Omental fat pad (tissue), 4 donors: ENCODE measurements at places on chromosomes 11 and 22.

GRCh38 chr11:20605602-20606091, 6.2 kb downstream of the SLC6A5 start:
- no peak for DNase-seq

DNA sequence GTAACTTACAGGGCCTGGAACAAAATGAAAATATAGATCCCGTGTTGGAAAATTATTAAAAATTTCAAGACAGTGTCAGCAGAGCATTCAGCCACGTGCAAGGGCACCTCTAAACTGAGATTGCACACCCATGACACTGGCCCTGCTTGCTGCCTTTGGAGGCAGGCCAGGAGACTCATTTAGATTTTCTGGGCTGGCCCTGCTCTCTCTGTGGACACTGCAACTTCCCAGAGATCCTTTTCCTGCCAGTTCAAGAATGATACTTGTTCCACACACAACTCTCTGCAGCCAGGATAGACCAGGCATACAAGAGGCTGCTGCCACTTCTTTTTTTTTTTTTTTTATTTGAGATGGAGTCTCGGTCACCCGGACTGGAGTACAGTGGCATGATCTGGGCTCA, 56.7 kb upstream of the PTPRJ start:
- DNase-seq, result no peak

GRCh38 chr22:45212992-45213751, 27.5 kb downstream of the KIAA0930 start:
- no peak for DNase-seq

DNA sequence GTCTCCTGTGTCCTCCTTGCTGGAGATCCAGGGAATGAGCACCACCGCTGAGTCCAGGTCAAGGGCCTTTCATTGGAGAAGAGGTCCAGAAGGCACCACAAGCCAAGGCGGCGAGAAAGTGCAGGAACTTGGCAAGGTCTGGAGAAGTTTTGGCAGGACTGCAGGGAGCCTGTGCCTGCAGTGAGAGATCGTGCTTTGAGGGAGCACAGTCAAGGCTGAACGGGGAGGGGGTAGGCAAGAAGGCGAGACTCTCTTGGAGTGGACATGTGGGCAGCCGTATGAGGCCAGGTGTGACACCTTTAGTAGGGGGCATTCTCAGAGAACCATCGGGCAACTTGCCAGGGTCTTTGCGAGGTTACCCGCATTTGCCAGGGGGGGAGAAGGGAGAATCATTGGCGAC, 30.5 kb downstream of the LRRC10B start:
- no peak for DNase-seq

DNA sequence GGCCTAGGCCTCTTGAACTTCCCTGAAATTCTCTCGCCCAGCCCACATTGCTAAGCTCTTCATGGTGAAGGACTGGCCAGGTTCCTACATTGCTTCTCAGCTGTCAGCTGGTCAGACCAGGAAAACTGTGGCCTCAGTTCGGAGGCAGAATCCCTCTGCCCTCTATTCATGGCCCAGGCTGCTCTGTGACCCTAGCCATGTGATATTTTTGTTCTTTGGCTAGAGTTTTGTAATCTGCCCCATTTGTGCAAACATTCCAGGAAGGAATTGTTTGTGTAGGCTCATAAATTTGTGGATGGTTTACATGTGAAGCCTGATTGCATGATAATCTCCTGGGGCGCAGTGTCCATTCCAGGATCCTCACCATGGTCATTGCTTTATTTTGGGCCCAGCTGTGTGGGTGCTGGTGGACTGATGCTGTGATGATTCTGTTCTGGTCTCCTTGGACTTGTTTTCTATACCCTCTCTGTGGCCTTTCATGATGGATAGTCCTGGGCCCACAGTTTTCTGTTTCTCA, 149.1 kb upstream of the E2F8 start:
- no peak for DNase-seq

GRCh38 chr11:120168960-120169681, 31.2 kb upstream of the TRIM29 start:
- DNase-seq, result peak; percentile 27

- no peak for DNase-seq
Measured at GRCh38 chr11:11568651-11569229, 53.1 kb downstream of the GALNT18 start.

GRCh38 chr11:121958971-121959325, 157.1 kb downstream of the BLID start:
- DNase-seq, result no peak

- DNase-seq, result no peak
Measured at GRCh38 chr22:43722444-43722843, 89.7 kb downstream of the EFCAB6 start.

GRCh38 chr11:112374486-112375140, 114.0 kb upstream of the PLET1 start:
- DNase-seq, result no peak

- DNase-seq, result no peak
Measured at GRCh38 chr11:27694992-27695391, 5.3 kb downstream of the BDNF start.

- DNase-seq, result no peak
Measured at GRCh38 chr11:113994077-113994954, 19.4 kb downstream of the HTR3A start.

DNA sequence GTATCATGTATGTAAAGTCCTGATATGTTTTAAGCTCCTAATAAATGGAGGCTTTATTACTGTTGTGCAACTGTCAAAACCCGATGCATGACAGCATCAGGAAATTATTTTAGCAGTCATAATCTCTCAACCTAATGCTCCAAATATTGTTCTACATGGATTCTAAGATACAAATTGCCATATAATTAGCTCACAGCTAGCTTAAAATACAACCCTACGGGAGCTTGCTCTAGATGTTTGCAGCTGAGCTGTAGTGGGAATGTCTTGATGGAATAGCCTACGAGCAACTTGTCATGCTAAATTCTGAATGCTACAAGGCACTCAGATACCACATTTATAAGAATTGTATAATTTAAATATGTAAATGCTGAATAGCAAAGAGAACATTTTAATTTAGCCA, 109.8 kb downstream of the STK33 start:
- DNase-seq, result no peak

DNA sequence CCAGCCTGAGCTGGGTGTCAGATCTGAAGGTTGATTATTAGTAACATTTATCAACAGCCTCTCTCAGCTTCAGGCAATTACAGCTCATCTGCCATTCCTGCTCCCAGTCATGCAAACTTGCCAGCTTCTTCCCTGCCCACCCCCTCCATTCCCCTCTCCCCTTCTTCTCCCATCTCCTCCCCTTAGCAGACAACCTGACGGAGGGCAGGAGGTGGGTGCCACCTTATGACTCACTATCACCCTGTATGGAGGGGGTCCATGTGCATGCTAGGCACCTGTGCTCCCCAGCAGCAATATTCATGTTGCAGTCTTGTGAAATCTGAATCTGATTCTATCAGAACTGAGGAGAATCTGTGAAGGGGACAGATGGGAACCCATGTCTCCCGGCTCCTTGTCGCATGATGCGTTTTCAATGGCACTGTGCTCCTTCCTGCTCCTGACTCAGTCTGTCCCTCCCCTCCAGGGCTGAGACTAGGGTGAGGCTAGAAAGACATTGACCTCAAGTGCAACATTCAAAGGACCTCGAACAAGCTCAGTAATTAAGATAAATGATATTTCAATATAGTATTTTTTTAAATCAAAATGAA, 46.3 kb upstream of the TUB start:
- DNase-seq, result no peak

- no peak for DNase-seq
Measured at GRCh38 chr11:118175031-118175992, 1.1 kb downstream of the SCN2B start.

- no peak for DNase-seq
Measured at GRCh38 chr11:19816817-19817216, 104.2 kb downstream of the NAV2 start.

DNA sequence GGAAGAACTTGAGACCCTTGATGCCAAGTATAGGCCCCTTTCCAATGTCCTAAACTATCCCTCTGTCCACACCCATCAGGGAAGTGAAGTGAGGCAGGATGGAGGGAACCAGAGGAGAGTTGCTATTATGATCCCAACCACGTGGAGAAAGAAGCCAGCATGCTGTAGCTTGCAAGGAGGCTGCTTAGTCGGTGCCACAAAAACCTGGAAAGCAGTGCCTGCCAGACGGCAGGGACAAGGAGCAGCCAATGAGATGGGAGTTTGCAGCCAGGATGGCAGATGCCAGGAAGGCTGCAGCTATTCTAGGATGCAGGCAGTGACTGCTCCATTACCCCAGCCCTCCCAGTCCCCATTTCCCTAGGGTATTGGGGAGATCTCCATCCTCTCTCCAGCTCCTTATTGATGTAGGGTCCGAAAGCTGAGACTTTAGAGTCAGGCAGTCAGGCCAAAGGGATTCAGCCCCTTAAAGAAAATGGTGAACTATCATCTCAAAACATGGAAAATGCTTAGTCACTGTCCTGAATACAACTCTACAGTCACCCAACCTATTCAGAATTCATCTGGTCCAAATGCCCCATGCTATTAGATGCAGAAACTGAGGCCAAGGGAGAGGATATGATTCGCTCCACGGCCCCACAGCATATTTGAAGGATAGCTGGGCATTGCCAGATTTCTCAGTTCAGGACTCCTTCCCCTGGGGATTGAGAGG, 18.4 kb upstream of the LRRC55 start:
- no peak for DNase-seq

- no peak for DNase-seq
Measured at GRCh38 chr22:37229805-37230672, 14.0 kb downstream of the RAC2 start.

DNA sequence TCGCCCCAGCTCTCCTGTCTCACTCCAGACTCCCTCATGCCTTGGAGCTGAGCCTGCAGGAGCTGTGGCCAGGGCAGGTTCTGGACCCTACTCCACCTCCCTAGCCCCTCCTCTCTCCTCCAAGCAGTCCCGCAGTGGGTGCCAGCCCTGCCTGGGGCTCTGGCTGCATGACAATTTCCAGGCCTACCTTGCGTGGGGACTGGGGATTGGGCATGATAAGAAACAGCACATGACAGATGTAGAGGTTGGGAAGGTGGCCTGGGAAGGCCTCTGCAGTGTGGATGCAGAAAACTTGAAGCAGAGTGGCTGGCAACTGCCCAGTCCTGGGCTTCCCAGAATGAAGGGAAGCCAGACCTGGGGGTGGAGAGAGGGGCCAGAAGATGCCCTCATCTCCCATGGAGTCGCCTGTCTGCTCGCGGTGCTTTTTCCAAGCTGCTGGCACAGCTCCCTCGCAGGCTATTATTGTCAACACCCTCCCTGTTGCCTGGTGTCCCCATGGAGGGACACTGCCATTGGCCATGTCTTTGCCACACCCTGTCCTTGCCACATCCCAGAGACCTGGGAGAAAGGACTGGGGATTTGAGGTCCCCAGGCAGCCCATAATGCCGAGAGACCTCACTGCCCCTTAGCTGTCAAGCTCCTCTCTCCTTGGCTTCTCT, 48.9 kb upstream of the CDON start:
- DNase-seq, result no peak

- no peak for DNase-seq
Measured at GRCh38 chr11:101397979-101398378, 185.8 kb downstream of the TRPC6 start.

DNA sequence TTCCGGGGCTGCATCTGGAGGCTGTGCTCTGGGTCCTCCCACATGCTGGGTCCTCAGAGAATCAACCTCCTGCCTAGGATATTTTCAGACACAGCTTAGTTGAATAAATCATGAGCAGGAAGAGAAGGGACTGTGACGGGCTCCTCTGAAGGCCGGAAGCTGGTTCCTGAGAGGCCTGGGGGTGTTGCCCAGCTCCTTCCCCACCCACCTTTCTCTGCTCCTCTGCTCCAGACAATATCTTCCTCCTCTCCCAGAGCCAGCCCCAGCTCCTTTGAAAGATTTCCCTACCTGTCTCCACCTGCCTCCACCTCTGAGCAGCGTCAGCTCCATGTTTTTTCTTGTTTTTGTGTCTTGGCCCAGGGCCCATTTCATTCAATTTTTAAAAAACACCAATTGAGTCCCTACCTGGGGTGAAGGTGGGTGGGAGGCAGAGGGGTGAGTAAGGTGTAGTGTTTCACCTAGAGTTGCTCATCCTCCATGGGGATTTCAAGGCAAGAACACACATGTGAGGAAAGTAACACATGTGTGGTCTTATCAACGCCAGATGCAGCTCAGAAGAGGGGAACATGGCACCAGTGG, 24.8 kb upstream of the THY1 start:
- DNase-seq, result no peak

GRCh38 chr11:130677486-130678153, 229.2 kb downstream of the ADAMTS15 start:
- no peak for DNase-seq

DNA sequence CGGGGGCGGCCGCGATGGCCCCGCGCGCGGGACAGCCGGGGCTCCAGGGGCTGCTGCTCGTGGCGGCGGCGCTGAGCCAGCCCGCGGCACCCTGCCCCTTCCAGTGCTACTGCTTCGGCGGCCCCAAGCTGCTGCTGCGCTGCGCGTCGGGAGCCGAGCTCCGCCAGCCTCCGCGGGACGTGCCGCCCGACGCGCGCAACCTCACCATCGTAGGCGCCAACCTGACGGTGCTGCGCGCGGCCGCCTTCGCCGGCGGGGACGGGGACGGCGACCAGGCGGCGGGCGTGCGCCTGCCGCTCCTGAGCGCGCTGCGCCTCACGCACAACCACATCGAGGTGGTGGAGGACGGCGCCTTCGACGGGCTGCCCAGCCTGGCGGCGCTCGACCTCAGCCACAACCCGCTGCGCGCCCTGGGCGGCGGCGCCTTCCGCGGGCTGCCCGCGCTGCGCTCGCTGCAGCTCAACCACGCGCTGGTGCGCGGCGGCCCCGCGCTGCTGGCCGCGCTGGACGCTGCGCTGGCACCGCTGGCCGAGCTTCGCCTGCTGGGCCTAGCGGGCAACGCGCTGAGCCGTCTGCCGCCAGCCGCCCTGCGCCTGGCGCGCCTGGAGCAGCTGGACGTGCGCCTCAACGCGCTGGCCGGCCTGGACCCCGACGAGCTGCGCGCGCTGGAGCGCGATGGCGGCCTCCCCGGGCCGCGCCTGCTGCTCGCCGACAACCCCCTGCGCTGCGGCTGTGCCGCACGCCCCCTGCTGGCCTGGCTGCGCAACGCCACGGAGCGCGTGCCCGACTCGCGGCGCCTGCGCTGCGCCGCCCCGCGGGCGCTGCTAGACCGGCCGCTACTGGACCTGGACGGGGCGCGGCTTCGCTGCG, 697 bp downstream of the TPBGL start:
- DNase-seq, result peak; percentile 52

GRCh38 chr22:23146478-23147205, 1.4 kb downstream of the RAB36 start:
- no peak for DNase-seq

DNA sequence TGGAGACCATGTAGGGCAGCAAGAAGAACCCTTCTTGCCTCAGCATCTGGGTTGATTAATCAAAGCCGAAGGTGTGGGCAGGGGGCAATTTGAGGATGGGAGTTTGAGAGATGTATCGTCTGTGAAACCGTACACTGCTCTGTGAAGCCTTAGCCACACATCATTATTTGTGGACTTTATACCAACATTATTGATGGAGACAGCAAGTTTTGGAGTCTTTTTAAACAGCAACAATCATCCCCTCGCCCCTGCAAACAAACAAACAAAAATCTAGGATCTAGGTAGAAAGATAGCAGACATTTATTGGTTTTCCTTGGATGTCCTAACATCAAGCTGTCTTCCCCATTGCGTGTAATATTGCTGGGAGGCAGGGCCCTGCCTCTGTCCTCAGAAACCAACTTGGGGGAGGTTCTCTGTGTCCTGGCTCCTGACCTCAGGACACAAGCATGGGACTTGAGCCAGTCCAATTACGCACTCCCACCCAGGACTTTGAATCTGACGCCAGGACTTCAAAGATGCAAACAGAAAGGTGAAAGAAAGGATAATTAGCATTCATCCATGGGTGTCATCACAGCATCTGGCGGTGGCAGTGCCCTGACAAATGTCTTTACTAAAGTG, 61.6 kb upstream of the PLET1 start:
- no peak for DNase-seq
